ENCODE measurements at places on chromosomes 3 and 15. TPM values are rescaled to one million over a fixed set of nuclear protein-coding genes. Genes with fewer than 3 reads are reported as not detected.

DNA sequence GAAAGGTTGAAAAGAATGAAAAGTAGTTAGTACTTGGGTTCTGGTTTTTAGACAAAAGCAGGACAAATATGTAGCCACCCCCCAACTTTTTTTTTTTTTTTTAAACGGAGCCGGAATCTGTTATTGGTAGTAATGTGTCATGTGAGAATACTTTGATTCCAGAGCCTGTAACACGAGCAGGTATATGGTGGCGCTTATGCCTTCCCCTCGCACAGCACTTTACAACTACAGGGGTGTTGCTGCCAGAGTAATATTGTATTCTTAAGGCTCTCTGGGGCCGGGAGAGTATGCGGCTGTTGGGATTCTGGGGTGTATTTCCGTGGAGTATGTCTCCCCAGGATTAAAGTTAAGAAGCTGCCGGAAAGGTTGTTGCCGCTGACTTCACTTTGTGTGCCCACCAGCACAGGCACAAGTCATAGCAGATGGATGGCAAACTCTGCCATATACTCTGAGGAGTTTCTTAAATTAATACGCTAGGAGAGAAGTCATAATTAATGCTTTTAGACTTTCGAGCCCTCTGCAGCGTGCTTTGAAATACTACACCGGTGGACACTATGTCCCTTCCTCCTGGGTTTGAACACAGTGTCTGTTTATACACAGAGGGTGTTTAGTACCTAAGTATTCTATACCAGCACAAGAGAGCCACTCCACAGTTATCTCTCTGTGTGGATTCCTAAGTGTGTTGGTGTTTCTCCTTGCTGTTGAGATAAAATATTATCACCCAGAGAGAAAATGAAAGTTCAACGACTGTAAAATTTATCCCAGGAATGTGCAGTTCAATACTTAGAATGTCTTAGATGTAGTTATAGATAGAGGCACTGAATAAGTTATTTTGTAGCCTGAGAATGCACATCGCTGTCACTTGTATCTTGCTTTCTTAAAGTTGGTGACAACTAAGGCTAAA, 1.4 kb downstream of the MBNL1 start:
- peak overlapping the region; percentile 87 for H3K4me3 ChIP-seq
- DNase-seq = no peak
- H3K36me3 ChIP-seq = no peaks in the 10 kb centered on the region

The OR5K2 gene
- total RNA-seq = not detected

DNA sequence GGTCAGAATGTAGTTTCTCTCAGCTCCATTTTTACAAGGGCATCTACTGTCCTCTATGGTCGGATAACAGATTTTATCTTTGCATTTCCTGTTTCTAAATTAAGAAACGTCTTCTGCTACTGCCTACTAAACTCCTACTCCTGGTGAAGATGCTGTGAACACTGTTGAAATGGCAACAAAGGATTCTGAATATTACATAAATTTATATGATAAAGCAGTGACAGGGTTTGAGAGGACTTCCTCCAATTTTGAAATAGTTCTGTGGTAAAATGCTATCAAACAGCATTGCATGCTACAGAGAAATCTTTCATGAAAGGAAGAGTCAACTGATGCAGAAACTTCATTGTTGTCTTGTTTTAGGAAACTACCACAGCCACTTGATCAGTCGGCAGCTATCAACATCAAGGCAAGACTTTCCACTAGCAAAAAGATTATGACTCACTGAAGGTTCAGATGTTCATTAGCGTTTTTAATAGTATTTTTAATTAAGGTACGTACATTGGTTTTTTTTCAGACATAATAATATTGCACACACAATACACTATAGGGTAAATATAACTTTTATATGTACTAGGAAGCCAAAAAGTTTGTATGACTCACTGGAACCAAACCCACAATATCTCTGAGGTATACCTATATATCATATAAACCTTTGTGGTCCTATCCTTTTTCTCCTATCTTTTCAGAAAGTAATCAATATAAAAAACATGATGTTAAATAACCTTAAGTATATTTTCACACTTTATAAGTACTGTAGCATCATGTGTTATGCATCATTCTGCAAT, 156.1 kb downstream of the STAG1 start:
- H3K27ac ChIP-seq = no peak overlapping the region
- no peaks in the 10 kb centered on the region for H3K36me3 ChIP-seq
- no peak overlapping the region for H3K4me3 ChIP-seq
- no peaks in the 10 kb centered on the region for H3K27me3 ChIP-seq
- no peak for DNase-seq

DNA sequence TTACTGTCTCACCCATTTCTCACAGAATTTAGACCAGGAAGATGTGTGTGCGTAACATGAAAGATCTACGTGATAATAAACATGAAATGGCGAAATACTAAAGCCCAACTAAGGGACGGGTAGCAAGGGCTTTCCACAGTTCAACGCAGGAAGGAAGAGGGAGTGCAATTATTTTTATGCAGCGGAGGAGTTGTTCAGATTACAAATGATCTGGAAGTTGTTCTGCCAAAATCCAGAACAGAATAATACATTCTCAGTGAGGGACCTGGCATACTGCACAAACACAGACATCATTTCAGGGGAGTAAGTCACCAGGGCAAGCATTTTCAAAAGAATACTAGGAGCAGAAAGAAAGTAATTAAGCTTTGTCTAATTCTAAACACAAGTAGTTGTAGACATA, 133.6 kb upstream of the RAP2B start:
- no peaks in the 10 kb centered on the region for H3K27me3 ChIP-seq
- no peak overlapping the region for H3K4me3 ChIP-seq
- DNase-seq = no peak
- H3K27ac ChIP-seq = no peak overlapping the region

DNA sequence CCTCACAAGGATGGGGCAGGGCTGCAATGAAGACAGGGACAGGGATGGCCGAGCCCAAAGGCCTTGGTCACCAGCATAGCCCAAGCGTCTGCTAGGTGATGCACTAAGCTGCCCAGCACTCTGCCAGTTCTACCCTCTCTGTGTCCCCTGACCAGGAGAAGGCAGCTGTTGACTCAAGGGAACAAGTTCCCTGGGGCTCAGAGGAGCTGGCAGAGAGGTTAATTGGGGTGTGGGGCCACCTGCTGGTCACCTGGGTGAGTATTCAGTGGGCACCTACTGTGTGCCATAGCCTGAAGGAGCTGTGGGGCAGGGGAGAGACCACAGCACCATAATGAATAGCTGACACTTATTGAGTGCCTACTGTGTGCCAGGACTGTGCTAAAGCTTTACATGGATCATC, 22.0 kb upstream of the DOCK3 start:
- H3K36me3 ChIP-seq = no peaks in the 10 kb centered on the region
- no peak overlapping the region for H3K4me3 ChIP-seq
- peaks cover 26% of the 10 kb centered on the region for H3K4me1 ChIP-seq
- peak; percentile 70 for DNase-seq
- peaks cover 3% of the 10 kb centered on the region for H3K27me3 ChIP-seq
- no peak overlapping the region for H3K27ac ChIP-seq

DNA sequence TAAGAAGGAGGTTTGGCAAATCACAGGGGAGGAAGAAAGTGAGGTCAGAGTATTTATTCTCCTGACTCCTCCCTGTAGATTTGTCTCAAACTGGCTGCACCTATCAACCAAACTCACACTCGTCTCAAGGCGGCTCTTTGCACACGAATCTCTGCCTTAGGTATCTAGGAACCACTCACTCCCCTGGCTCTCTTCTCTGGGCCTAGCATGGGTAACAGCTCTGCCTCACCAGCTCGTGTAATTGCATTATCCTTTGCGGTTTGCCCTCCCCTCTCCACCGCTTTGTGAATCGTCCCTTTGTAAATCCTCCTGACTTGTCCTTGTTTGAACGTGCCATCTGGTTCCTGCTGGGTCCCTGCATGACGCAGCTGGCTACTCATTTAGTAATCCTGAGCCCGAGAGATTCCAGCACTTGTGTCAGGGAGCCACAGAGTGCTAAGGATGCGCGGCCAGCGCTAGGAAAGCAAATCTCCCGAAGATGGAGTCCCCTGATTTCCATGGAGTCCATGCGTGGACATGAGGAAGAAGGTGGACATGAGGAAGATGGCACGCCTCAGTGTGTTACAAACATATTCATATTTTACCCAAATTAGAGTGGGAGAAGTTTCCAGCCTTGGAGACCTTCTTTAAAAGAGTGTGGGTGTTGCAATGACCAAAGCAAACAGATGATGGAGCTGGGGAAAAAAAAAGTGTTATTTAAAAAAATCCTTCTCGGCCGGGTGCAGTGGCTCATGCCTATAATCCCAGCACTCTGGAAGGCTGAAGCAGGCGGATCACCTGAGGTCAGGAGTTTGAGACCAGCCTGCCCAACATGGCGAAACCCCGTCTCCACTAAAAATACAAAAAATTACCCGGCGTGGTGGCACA, 26.7 kb downstream of the NRROS start:
- H3K4me1 ChIP-seq = peaks cover 26% of the 10 kb centered on the region
- H3K27ac ChIP-seq = peak overlapping the region; percentile 92
- peak overlapping the region; percentile 1 for H3K4me3 ChIP-seq
- H3K27me3 ChIP-seq = no peaks in the 10 kb centered on the region
- peak; percentile 62 for DNase-seq

- peaks cover 22% of the 10 kb centered on the region for H3K4me1 ChIP-seq
- H3K27ac ChIP-seq = peak overlapping the region; percentile 96
- peak overlapping the region; percentile 99 for H3K4me3 ChIP-seq
- peaks cover 17% of the 10 kb centered on the region for H3K36me3 ChIP-seq
- no peaks in the 10 kb centered on the region for H3K27me3 ChIP-seq
- peak; percentile 50 for DNase-seq
These were observed 643 bp downstream of the ABCC5 start for GRCh38 chr3:184016811-184017671.

DNA sequence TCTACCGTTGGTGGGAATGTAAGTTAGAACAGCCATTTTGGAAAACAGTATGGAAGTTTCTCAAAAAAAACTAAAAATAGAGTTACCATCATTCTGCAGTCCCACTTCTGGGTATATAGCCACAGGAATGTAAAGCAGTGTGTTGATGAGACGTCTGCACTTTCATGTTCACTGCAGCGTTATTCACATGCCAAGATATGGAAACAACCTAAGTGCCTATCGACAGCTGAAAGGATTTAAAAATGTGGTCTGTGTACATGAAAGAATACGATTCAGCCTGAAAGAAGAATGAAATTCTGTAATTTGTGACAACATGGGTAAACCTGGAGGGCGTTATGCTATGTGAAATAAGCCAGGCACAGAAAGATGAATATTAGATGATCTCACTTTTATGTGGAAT, 157.7 kb downstream of the THSD4 start:
- no peak overlapping the region for H3K4me3 ChIP-seq
- H3K4me1 ChIP-seq = peaks cover 15% of the 10 kb centered on the region
- H3K36me3 ChIP-seq = peaks cover 11% of the 10 kb centered on the region
- no peak overlapping the region for H3K27ac ChIP-seq
- no peaks in the 10 kb centered on the region for H3K27me3 ChIP-seq

The VEPH1 gene
- total RNA-seq = 9.2 TPM

- DNase-seq = no peak
- H3K27ac ChIP-seq = no peak overlapping the region
- no peak overlapping the region for H3K4me3 ChIP-seq
- H3K36me3 ChIP-seq = no peaks in the 10 kb centered on the region
These were observed 75.9 kb downstream of the ZBTB20 start for GRCh38 chr3:115071166-115071565.

The CSK gene
- total RNA-seq = 55.9 TPM

- no peak overlapping the region for H3K27ac ChIP-seq
- peaks cover 28% of the 10 kb centered on the region for H3K36me3 ChIP-seq
- peaks cover 9% of the 10 kb centered on the region for H3K27me3 ChIP-seq
- no peak overlapping the region for H3K4me3 ChIP-seq
These were observed 9.4 kb downstream of the IMPG2 start for GRCh38 chr3:101310978-101311375.

- no peaks in the 10 kb centered on the region for H3K27me3 ChIP-seq
- DNase-seq = peak; percentile 24
- H3K36me3 ChIP-seq = no peaks in the 10 kb centered on the region
- peaks cover 35% of the 10 kb centered on the region for H3K4me1 ChIP-seq
- no peak overlapping the region for H3K4me3 ChIP-seq
- no peak overlapping the region for H3K27ac ChIP-seq
These were observed 7.2 kb downstream of the SH3BP5 start for GRCh38 chr3:15325228-15325627.

GRCh38 chr3:40201770-40202169, 107.7 kb upstream of the EIF1B start:
- H3K4me3 ChIP-seq = no peak overlapping the region
- no peaks in the 10 kb centered on the region for H3K27me3 ChIP-seq
- H3K4me1 ChIP-seq = peaks cover 6% of the 10 kb centered on the region

The ITGA11 gene
- 0.60 TPM for total RNA-seq

The TWF2 gene
- 66.3 TPM for total RNA-seq

GRCh38 chr3:118782755-118783202, 251.9 kb downstream of the IGSF11 start:
- H3K27me3 ChIP-seq = no peaks in the 10 kb centered on the region
- no peaks in the 10 kb centered on the region for H3K36me3 ChIP-seq
- no peak overlapping the region for H3K27ac ChIP-seq
- no peak overlapping the region for H3K4me3 ChIP-seq
- peaks cover 14% of the 10 kb centered on the region for H3K4me1 ChIP-seq

GRCh38 chr3:100420885-100421284, 19.5 kb downstream of the LNP1 start:
- H3K4me3 ChIP-seq = no peak overlapping the region
- DNase-seq = no peak
- no peak overlapping the region for H3K27ac ChIP-seq
- H3K27me3 ChIP-seq = no peaks in the 10 kb centered on the region
- no peaks in the 10 kb centered on the region for H3K36me3 ChIP-seq

GRCh38 chr3:107413264-107413663, 36.0 kb downstream of the CCDC54 start:
- no peaks in the 10 kb centered on the region for H3K27me3 ChIP-seq
- peak; percentile 46 for DNase-seq
- H3K4me1 ChIP-seq = no peaks in the 10 kb centered on the region
- H3K4me3 ChIP-seq = no peak overlapping the region

The PLIN1 gene
- total RNA-seq = 0.70 TPM

DNA sequence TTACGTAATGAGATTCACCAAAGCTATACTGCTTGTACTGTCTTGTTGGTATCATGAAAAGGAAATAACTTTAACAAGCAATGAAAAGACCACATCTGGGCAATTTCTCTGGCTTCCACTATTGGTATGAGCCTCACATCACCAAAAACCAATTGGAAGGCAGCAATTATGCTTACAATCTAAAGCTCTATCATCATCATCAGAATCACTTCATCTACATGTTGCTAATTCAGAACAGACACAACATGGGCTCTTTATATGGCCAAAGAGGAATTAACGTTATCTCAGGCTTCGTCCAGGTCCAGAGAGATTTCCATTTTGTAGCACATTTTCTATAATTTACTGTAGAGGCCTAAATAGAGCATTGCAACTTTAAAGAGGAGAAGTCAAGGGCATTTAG, 36.6 kb upstream of the SLCO3A1 start:
- H3K4me3 ChIP-seq = no peak overlapping the region
- no peaks in the 10 kb centered on the region for H3K27me3 ChIP-seq
- peaks cover 17% of the 10 kb centered on the region for H3K36me3 ChIP-seq
- no peak overlapping the region for H3K27ac ChIP-seq
- no peak for DNase-seq

The CHRNA3 gene
- 4.4 TPM for total RNA-seq

Data from WTC11 (cell line).